Osteoblast (primary cell): ENCODE measurements at places on chromosomes 13 and 19. TPM values are rescaled to one million over a fixed set of nuclear protein-coding genes. Genes with fewer than 3 reads are reported as not detected.

GRCh38 chr19:402786-403185 is 6.2 kb downstream of the C2CD4C start:
- H3K36me3 ChIP-seq, result no peaks in the 10 kb centered on the region
- peak; percentile 55 for DNase-seq

DNA sequence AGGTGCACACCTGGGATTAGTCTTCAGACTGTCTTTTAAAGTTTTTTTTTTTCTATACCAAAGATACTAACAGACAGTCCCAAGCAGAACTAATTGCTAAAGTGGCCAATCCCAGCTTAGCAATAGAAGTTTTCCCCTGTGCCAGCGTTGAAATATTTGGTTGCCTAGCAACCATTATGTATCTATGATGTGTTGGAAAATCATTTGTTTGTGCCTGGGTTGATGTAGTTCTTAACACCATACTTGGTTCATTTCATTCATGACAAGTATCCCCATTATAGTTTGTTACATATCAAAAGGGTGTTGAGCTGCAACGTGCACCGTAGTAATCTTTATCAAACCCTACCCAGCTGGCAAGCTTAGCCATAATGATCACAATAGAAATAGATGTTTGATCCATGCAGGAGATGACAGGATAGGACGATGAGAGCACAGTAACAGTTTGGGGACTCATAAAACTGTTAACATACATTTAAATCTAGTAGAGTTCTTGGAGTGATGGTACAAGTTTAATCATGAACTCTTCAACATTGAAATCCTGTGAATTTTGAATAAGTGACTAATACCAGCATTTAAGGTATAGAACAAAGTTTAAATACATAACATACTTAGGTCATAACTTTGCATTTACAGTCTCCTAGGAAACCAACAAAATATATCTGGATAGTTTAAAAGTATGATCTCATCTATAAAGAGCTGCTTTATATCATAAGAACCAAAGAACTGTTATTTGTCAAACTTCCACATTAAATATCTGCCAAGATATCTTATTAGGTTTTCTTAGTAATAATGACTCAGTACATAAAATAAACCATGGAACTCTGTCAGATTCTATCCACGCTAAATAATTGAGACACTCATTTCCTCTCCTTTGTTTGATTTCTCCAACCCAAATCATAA is 73.4 kb downstream of the MBNL2 start:
- no peaks in the 10 kb centered on the region for H3K27me3 ChIP-seq
- no peak overlapping the region for H3K4me3 ChIP-seq
- no peaks in the 10 kb centered on the region for H3K36me3 ChIP-seq
- peak; percentile 72 for DNase-seq

NCR1 gene
- total RNA-seq, result 0.36 and 0.59 TPM in 2 replicates

LRRC63 gene
- total RNA-seq, result not detected in 2 replicates

ZNF98 gene
- total RNA-seq, result under 0.01 TPM in 2 replicates

GRCh38 chr13:95335667-95336066 is 34.4 kb upstream of the ABCC4 start:
- no peak overlapping the region for H3K27ac ChIP-seq
- no peak overlapping the region for H3K4me3 ChIP-seq
- no peaks in the 10 kb centered on the region for H3K36me3 ChIP-seq

DNA sequence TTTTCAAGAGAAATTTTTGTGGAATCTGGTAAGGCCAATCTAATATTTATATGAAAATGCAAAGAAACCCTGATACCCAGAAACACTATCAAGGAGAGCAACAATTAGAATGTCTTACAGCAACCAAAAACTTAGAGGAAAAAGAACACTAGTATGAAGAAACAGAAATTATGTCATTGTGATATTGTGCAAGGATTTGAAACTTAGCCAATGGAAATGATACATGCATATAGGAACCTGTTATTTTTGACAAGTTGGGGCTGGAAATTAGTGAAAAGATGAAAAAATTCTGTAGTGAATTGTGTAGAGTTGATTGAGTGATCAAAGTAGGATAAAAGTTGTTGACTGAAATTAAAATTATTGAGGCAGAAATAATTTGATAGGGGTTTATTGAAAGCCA is 792.6 kb upstream of the SLITRK6 start:
- H3K27me3 ChIP-seq, result no peaks in the 10 kb centered on the region
- H3K27ac ChIP-seq, result no peak overlapping the region
- no peaks in the 10 kb centered on the region for H3K4me1 ChIP-seq
- no peak for DNase-seq
- H3K4me3 ChIP-seq, result no peak overlapping the region

LGI4 gene
- 0.59 and 0.72 TPM in 2 replicates for total RNA-seq

DNA sequence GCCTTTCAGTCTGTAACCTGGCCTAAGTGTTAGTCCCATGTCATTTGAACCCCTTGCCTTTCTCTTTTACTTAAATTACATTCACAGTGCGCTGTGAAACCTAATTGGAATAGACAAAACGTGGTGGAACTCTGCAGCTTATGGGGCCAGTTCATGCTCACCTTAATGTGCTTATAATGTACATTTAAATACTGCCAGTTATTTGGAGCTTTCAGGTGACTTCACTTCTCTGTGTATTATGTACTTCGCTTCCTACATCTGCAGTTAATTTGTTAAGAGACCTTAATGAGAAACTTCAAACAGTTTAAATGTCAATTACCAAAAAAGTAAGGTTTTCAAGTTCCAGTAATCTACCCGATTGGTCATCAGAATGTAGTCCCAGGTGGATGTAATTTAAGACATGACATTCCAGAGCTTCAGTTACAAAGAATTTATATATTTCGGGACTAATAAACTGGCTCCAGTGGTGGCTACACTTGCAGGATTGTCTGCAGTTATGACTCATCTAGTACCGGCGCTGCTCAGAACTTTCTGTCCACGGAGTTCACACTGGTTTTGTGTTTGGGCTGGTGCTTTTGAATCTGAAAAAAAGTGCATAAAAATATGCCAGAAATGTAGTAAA is 125.3 kb downstream of the TM9SF2 start:
- H3K4me3 ChIP-seq, result no peak overlapping the region
- H3K36me3 ChIP-seq, result no peaks in the 10 kb centered on the region
- H3K4me1 ChIP-seq, result peaks cover 3% of the 10 kb centered on the region
- H3K27me3 ChIP-seq, result peaks cover 18% of the 10 kb centered on the region

DNA sequence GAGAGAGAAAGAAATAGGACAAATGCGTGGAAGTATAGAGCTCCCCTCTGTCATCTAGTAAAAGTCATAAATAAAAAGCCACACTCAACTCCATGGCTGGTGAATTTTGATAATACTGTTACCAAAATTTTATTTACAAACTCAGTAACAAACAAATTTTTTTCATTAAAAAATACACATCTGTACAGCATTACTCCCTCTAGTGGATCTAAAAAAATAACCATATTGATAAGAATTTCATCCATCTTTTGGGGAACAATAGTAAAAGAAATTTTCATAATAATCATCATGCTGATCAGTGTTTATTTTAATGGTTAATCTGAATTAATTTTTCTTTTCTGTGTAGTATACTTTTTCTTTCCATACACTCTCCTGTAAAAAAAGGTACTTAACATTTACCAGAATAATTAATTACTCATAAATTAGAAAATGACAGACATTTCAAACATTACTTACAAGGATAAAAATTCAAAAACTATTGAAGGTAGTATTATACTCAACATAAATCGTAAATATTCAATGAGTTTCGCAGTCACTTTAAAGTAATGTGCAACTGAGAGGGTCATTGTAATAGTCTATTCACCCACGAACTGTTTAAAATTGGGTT is 173.5 kb upstream of the LSM14A start:
- no peak overlapping the region for H3K27ac ChIP-seq
- H3K4me3 ChIP-seq, result no peak overlapping the region
- DNase-seq, result no peak

- no peaks in the 10 kb centered on the region for H3K36me3 ChIP-seq
- no peak overlapping the region for H3K4me3 ChIP-seq
- H3K4me1 ChIP-seq, result peaks cover 3% of the 10 kb centered on the region
- no peaks in the 10 kb centered on the region for H3K27me3 ChIP-seq
These were observed 60.5 kb downstream of the WDR87 start for GRCh38 chr19:37845932-37846331.

GRCh38 chr13:99471221-99472121 is 29.8 kb upstream of the TM9SF2 start:
- no peak overlapping the region for H3K27ac ChIP-seq
- no peaks in the 10 kb centered on the region for H3K36me3 ChIP-seq

CGB8 gene
- total RNA-seq, result 0.29 TPM in 1 of 2 replicates, not detected in the other

- H3K4me1 ChIP-seq, result peaks cover 24% of the 10 kb centered on the region
- DNase-seq, result no peak
- H3K4me3 ChIP-seq, result peak overlapping the region; percentile 94
- no peaks in the 10 kb centered on the region for H3K27me3 ChIP-seq
These were observed 809 bp upstream of the B9D2 start for GRCh38 chr19:41364524-41365391.

DNA sequence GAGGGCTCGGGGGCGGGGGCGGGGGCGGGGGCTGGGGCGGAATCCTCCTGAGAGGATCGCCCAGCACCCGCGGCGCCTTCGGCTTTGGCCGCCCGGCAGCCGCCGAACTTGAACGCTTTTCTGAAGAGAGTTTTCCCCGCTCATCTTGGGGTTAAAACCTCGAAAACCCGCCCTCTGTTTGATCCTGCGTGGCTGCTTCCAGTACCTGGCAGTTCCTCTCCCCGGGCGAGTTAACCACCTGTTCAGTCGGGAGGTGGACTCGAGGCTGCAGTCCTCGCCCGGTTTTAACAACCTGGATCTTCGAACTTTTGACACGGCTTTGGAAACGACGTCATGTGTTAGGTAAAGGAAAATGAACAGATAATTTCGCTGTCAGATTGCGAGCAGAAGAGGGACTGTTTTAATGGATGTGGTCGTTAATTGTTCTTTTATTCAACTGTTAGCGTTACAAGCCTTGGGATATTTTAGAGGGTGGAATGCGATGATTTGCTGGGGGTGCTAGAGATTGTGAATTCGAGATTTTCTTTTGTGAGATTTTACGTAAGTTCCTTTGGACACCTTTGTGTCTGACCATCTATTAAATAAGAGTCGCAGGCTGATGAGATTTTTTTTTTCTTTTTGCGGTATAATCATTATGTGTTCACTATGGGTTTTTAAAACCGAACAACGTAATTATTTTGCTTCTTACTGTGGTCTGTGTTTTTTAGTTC is 1.0 kb downstream of the FNDC3A start:
- peak; percentile 50 for DNase-seq
- peaks cover 21% of the 10 kb centered on the region for H3K4me1 ChIP-seq
- H3K27me3 ChIP-seq, result no peaks in the 10 kb centered on the region
- peak overlapping the region; percentile 90 for H3K4me3 ChIP-seq

IER2 gene
- total RNA-seq, result 14.8 and 15.9 TPM in 2 replicates

DNA sequence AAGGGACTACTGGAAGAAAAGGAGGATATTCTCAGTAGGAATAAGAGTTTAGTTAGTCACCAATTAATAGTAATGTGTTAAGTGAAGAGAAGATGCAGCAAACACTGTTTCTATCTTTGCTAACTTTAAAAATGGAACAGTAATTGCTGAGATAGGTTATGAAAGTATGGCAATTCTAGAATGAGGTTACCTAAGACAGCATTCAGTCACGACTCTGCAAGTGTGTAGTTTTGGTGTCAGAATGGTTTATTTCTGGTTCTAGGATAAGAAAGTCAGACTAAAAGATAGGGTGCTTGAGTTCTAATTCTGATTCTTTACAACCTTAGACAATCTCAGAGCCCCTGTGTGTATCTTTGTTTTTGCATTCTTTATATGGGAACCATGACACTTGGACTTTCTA is 138.1 kb downstream of the POU4F1 start:
- no peaks in the 10 kb centered on the region for H3K27me3 ChIP-seq
- H3K27ac ChIP-seq, result no peak overlapping the region
- H3K4me1 ChIP-seq, result no peaks in the 10 kb centered on the region

DNA sequence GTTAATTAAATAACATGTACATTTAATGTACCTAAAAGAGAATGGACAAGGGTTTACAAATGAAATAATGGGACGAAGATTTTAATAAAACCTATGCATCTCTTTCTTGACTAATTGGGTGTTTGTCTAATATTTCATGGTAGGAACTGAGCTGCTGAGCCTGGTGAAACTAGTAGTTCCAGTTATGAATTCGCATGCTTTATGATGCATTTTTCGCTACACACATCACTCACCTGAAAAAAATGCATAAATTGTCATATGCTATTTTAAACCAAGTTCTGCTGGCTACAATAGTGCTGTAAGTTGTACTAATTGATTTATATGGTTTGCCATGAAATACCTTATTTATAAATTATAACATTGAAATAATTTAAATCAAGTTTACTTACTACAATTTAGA is 806.8 kb upstream of the SLITRK5 start:
- H3K4me1 ChIP-seq, result no peaks in the 10 kb centered on the region
- H3K4me3 ChIP-seq, result no peak overlapping the region
- no peaks in the 10 kb centered on the region for H3K27me3 ChIP-seq
- H3K36me3 ChIP-seq, result no peaks in the 10 kb centered on the region
- no peak overlapping the region for H3K27ac ChIP-seq
- DNase-seq, result peak; percentile 43

GRCh38 chr19:14395710-14396336 is 14.6 kb downstream of the ADGRE5 start:
- H3K4me1 ChIP-seq, result peaks cover 1% of the 10 kb centered on the region
- DNase-seq, result no peak
- no peak overlapping the region for H3K27ac ChIP-seq
- no peaks in the 10 kb centered on the region for H3K27me3 ChIP-seq

KCNK6 gene
- 5.4 and 6.5 TPM in 2 replicates for total RNA-seq

GAPDHS gene
- total RNA-seq, result not detected in 2 replicates

ZNF471 gene
- 4.7 and 5.1 TPM in 2 replicates for total RNA-seq

- H3K27me3 ChIP-seq, result no peaks in the 10 kb centered on the region
- H3K4me3 ChIP-seq, result no peak overlapping the region
- H3K4me1 ChIP-seq, result peaks cover 7% of the 10 kb centered on the region
- DNase-seq, result no peak
- no peaks in the 10 kb centered on the region for H3K36me3 ChIP-seq
- no peak overlapping the region for H3K27ac ChIP-seq
These were observed 19.5 kb downstream of the N4BP2L1 start for GRCh38 chr13:32408296-32409000.
